GDM1 (cell line): ENCODE measurements at places on chromosomes 7 and 10.

- DNase-seq: no peak
Measured at GRCh38 chr10:61847640-61848039, 53.9 kb upstream of the ARID5B start.

GRCh38 chr10:7501157-7501556 lies 90.3 kb upstream of the SFMBT2 start:
- DNase-seq: no peak

GRCh38 chr10:31687663-31688482 lies 240.8 kb downstream of the ARHGAP12 start:
- no peak for DNase-seq

GRCh38 chr7:126840869-126841268 lies 411.9 kb downstream of the GRM8 start:
- no peak for DNase-seq

DNA sequence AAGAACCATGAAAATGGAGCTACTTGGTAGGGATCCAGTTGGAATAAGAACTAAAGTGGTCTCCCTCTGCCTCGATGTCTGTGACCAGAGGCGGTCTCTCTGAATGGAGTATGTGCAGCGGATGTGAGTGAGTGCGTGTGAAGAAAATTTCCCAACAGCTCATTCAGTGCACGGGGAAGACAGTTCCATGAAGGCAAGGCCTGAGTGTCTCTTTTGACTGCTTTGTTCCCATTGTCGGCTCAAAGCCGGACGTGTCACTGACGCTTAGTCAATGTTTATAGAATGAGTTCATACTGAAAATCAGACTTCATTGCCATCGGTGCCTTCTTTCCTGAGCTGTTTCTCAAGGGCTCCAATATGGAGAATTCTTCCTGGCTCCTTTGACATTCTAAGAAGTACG lies 55.3 kb upstream of the GRB10 start:
- no peak for DNase-seq

DNA sequence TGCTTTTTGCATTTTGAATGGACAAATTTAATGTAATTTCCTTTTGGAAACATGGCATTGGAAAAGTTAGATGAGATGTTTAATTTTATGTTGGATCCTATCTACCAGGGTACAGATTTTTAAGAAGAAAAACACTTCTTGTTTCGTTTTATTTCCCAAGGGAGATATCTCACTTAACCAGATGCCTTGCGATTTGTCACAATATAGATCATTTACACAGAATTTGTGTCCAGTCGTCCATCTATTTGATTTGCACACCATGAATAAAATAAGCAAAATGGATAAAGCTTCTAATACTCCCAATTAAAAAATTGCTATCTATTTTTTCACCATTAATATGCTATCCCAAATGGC lies 25.7 kb downstream of the HDAC9 start:
- DNase-seq: no peak

DNA sequence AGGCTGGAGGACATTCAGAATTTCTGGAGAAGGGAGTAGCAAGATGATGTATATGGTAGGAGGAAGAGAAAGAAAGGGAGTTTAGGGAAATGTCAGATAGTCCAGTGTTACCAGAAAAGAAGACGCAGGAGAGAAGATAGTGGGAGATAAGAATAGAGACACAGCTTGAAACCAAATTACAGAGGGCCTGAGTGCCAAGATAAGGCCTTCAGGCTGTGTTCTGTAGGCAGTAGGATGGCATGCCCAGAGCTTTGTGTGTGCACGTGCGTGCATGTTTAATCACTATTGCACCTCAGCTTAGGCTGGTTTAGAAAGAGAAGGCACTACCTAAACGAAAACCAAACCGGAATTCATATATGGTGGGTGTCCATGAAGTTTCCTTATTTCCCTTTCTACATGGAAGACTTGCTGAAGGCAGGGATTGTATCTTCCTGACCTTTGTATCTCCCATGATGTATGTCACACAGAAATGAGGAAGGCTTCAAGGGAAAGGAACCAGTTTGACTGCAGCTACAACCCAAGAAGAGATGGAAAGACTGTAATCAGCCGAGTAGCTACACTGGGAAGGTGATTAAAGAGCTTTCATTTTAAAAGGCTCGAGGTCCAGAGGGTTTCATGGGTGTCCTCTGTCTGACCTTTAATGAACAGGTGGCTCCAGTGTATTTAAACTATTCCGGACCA lies 35.8 kb upstream of the BHLHA15 start:
- DNase-seq: no peak
